ENCODE measurements at places on chromosomes 16 and 17.

GRCh38 chr16:72419638-72420037 is 247.7 kb upstream of the PMFBP1 start:
- DNase-seq, result no peak

- DNase-seq, result no peak
Measured at GRCh38 chr16:31143011-31143693, 6.7 kb downstream of the PRSS36 start.

DNA sequence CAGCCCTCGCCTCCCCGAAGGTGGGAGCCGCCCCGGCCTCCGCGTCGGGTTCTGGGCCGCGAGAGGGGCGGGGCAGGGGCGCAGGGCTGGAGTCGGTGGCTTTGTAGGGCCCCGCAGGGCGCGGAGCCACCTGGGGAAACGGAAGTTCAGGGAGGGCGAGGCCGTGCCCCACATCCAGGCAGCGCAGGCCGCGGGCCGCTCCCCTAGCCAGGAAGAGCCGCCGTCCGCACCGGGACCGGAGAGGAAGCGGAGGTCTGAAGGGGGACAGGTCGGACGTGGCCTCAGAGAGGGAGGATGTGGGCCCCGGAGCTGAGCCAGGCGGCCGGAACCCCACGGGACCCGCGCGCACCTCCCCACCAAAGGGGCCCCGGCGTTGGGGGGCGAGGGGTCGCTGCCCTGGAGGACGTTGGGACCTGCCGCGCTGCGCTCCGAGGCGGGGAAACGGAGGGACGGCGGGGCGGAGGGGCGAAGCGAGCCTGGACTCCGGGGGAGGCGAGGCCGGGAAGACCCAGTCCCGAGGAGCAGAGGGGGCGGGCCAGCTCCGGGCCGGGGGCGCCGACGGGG is 482 bp upstream of the SLC16A3 start:
- no peak for DNase-seq

GRCh38 chr17:74280093-74280513 is 6.1 kb downstream of the DNAI2 start:
- DNase-seq, result no peak

- DNase-seq, result no peak
Measured at GRCh38 chr16:3756113-3756512, 38.8 kb upstream of the TRAP1 start.
